Activated gamma-delta T cell treated with Interleukin-2 at 50 U/mL for 16 hours (primary cell): ENCODE measurements at places on chromosomes 4 and X.

- DNase-seq, result no peak
These were observed 132.2 kb downstream of the STIM2 start for GRCh38 chr4:26992657-26993361.

DNA sequence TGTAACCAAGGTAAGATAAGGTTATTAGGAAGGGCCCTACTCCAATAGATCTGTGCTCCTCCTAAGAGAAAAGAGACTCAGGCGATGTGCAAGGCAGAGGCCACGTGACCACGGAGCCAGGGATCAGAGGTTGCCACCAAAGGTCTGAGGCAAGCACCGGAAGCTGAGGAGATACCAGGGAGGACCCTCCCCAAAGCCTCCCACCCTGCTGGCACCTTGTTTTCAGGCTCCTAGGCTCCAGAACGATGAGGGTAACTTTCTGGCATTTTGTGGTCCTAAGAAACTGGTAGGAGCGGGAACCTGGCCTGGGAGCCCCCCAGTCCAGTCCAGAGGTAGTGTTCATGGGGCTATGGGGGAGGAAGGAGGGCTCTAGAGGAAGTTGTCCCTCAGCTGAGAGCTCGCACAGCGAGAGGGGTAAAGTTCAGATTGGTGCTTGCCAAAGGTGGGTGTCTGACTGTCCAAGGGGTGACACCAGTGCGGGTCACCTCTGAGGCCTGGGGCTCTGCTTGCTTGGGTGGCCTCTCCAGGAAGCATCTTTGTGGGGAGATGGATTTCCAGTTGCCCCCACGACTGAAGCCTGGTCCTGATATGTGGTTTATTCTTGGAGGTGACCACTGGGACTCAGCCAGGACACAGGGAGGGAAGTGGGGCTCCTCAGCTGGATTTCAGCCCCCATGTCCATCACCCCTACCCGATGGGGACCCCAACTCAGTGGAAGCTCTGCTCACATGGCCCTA, 7.5 kb upstream of the LETM1 start:
- DNase-seq, result no peak

GRCh38 chr4:94939791-94940519, 182.2 kb downstream of the BMPR1B start:
- no peak for DNase-seq

DNA sequence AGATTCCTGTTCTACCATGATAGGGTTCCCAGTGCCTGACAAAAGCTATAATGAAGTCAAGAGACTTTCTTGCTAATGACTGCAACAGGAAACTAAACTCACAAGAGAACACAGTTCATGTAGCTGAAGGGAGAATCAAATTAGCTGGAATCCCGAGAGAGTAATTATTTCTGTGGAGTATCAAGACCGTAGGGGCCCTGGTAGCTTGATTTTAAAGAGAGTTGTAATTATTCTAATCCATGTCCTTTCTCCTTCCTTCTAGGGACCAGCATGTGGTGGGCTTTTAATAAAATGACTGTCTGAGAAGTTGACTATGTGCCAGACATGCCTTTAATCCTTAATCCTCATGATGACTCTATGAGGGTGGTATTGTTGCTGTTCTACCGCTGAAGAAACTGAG, 1.7 kb upstream of the TRPC5OS start:
- DNase-seq, result no peak

DNA sequence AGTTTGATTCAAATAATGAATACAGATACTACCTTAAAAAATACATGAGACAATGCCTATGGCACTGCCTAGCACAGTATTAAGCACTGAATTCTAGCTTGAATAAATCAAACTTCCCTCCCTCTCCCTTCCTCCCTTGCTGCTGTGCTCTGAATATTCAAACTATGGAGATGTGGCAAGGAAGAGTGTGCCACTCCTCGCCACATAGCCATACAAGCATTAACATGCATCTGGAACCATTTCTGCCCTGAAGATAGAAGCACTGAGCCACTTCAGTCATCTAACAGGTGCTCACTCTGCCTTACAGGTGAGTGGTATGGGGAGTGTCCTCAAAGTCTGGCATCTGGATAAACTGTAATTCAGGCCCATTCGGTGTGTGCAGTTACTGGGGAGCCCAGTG, 276.9 kb downstream of the ARHGAP24 start:
- no peak for DNase-seq

GRCh38 chr4:620201-620600, 5.2 kb upstream of the PDE6B start:
- no peak for DNase-seq

GRCh38 chr4:577499-578450, 1.7 kb upstream of the TMEM271 start:
- no peak for DNase-seq

DNA sequence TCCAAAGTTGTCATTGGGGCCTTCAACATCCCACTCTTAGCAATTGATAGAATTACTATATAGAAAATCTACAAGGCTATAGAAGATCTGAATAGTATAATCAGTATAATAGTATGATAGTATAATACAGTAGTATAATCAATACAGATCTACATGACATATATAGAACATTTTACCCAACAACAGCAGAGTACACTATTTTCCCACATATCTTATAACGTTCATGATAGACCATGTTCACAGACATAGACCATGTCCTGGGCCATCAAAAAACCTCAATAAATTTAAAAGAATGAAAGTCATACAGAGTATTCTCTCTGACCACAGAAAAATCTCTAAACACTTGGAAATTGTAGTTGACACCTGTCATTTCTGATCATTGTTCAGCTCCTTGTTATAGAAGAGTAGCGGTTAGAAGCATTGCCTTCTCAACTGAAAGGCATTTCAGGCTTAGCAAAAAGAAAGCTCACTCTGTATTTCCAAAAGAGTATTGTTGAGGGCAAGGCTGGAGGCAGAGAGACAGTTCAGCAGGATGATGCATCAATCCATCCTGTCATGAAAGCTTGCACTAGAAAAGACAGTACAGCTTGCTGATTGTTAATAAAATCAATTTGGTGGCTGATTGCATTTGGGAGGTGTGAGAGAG, 38.8 kb upstream of the ARMCX5 start:
- no peak for DNase-seq

GRCh38 chr4:26884486-26884988, 23.9 kb downstream of the STIM2 start:
- DNase-seq, result no peak

DNA sequence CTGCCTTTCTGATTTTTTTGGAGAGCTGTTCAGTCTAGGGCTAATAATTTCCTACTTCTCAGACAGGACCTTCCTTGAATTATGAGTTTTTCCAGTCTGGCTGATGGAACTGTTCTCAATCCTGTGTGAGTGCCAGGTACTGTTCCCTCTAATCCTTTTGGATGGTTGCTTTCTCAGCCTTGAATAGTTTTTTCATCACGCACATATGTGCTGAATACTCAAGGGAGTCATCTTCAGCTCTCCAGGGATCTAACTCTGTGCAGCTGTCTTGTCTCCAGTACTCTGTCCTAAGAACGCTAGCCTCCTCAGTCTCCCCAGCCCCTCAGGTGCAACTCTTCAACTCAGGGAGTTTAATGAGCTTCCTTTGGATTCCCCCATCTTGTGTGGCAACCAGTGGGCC, 93.2 kb downstream of the GASK1B start:
- DNase-seq, result no peak

- DNase-seq, result no peak
These were observed 65.3 kb downstream of the CLNK start for GRCh38 chr4:10619220-10619619.

GRCh38 chr4:128861856-128862518, 52.5 kb downstream of the JADE1 start:
- no peak for DNase-seq

DNA sequence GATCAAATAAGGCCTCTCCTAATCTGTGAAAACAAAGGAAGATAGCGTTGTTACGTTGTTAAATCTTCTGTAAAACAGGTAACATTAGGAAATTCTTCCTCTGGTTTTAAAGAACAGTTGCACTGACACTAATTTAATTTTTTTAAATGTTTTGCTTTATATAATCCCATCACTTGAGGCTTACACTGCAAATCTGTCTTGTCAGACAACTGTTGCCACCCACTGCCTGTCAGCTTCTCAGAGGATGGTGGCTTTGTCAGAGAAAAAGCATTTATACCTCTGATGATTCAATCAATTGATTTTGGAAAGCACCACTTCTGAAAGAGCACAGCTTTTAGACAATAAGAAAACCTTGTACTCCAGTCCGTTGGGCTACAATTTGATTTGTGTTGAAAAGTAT, 799.1 kb downstream of the FSTL5 start:
- DNase-seq, result no peak

DNA sequence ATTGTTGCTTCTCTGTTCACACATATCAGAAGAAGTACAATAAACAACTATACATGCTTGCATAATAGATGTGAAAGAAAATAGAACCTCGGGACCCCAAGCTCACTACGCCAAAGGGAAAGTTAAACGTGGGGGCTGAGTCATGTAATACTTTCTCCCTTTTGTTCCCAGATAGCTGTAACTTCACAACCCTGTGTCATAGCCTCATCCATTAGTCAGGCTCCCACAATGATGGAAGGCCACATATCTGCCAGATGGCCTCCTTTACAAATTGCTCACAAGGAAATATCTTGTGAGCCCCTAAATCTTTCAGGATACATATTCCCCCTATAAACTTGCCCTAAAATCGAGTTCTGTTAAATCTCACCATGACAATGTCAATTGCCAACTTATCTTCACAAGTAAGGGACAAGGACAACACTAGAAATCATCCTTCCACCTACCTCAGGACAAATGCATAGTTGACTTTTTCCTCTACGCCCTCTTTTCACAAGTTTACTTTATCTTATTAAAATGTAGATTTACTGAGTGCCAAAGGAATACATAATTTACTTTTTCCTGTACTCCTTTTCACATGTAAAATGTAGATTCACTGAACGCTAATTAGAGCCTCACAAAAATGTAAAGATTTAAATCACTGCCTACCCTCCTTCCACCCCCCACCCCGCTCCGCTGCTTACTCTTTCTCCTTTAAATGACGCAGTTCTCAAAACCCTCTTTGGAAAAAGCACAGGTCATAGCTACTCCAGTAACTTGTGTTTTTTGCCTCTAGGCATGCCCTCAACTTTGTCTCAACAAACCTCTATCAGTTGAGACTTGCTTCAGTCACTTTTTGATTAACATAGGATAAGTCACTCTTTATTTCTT, 477.1 kb downstream of the DTHD1 start:
- no peak for DNase-seq

- DNase-seq, result no peak
These were observed 110.4 kb upstream of the TRIM2 start for GRCh38 chr4:153093802-153094201.

GRCh38 chr4:15186806-15187205, 184.5 kb downstream of the CPEB2 start:
- no peak for DNase-seq

DNA sequence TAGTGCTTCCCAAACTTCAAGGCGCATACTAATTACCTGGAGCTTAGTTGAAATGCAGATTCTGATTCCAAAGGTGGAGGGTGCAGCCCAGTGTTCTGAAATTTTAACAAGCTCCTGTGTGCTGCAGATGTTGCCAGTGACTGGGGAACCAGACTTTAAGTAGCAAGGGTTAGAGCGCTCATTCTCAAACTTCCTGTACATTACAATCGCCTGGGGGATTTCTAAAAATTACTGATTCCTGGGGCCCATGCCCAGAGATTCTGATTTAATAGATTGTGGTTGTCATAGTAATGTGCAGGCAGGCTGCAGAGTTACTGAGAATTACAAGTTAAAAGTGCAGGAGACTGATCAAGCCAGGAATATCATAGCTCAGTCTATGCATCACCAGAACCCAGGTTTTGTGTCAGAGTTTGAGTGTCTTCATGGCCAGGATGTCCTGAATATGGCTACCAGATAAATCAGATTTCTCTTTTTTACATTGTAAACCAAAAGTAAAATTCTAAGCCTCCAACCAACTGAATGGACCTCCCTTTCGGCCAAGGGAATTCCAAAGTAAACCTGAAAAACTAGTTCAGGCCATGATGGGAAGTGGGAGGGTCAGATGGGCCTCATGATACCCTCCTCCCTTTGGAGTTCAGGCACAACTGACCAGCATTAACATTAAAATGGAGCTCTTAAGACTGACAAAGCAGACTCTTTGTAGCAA, 121.6 kb downstream of the ATXN3L start:
- no peak for DNase-seq

DNA sequence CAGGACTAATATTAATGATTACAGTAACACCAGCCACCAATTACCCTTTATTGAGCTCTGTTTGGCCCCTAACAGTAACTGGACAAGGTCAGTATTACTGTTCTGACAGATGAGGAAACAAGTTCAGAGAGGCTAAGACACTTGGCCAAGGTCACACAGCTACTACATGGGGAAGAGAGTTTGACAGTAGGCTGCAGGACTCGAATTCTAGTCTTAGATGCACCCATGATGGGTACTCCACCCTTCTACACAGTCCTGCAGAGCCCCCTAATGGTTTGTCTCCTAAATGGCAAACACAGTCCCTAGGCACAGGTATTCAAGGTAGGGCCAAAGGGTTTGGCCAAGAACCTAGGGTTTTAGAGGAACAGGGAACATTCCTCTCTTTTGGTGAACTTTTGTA, 93.9 kb downstream of the NSUN7 start:
- DNase-seq, result no peak

DNA sequence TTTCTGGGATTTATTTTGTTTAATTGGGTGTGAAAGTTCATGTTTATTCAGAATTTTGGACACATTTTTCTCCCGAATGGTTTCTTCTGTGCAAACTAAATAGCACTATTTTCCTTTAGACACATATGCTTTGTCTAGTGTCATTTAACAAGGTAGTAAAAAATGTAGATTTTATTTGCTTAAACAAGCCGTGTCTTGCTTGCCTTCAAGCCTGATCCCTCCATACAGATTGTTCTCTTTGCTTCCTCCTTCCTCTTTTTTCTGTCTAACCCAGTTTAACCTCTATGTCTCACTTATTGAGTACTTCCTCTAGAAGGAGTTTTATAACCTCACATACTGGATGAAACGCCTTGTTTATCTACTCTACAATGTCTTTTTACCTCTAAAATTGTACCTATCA, 211.8 kb downstream of the NPFFR2 start:
- no peak for DNase-seq

DNA sequence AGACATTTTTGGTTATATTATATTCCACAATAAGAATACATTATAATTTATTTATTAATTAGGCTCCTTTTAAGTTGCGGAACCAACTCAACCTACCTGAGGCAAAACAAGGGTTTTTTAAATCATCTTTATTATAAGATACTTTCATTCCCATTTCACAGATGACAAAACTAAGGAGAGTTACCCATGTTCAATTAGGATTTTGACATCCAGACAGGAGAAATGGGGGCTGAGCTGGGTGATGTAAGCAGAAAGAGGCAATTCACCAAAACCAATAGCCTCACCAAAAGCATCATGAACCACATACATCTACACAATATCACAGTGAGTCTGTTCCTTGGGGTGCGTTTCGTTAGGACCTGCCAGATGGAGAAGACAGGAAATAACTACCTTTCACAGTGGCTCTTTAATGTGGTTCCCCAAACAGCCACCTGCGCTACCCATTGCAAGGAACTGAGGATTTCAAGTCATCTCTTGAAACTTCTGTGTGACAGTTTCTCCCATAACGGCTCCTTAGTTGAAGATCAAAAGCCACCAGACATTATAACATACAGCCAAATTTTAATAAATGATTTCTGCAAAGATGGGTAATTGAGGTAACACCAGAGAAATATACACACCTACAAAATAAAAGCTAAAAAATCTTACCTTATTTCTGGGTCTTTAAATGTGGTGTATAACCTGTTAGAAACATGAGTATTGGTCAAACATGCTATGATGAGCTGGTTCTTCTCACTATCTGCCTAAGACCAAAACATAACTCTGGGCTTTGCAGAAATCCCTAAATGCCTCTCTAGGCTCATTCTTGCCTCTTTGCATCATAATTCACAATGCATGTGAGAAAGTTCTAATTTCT, 190.6 kb upstream of the LEF1 start:
- DNase-seq, result no peak
